ENCODE measurements at places on chromosomes 1 and 21.

DNA sequence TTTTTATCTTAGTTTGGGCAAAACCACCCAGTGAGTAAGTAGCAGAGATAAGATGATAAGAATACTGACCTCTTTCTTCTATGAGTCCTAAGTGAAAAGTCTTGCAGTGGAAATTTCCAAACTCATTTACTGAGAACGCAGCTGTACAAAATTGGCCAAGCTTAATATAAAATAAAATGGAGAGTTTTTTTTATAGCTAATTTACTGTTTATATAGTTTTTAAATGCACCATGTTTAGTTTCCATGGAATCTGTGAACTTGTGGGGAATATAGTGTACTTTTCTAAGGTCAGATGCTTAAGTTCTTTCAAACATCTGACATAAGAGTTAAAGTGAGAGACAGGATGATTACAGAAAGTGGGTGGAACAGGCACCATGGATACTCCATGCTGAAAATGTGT lies 833.5 kb downstream of the ADGRL2 start:
- DNase-seq, result no peak

GRCh38 chr1:206559672-206559995 lies 52.3 kb downstream of the RASSF5 start:
- DNase-seq, result no peak

DNA sequence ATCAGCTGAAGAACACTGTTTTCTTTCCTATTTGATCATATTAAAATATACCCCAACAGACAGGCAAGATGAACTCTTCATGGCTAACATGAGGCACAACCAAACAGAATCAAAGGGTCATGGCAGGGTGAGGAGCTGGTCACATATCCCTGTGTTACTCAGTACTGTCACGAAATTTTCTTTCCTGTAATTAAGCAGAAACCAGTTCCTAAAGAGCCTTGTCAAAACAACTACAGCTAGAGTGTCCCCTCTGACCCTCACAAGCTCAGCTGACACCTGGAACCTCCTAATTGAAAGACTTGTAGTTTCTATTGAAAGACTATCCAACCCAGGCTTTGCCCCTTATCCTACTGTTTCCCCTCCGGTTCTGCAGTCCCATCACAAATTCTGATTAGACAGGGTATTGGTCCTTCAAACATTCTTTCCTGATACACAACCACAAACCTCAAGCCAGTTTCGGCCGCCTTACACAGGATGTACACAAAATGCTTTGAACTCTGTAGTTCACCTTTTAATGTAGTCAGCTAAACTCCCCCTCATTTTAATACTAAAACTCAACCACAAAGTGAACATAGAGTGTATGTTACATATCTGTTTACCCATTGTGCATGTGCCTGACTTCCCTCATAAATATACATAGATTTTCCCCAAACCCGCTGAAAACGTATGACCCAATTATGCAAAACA lies 651.9 kb downstream of the MRPL39 start:
- no peak for DNase-seq

- DNase-seq, result no peak
These were observed 189.1 kb upstream of the POU3F1 start for GRCh38 chr1:38235705-38236104.

GRCh38 chr1:161261261-161262235 lies 3.0 kb downstream of the PCP4L1 start:
- DNase-seq, result no peak

GRCh38 chr1:219668446-219668845 lies 55.5 kb upstream of the ZC3H11B start:
- DNase-seq, result no peak

DNA sequence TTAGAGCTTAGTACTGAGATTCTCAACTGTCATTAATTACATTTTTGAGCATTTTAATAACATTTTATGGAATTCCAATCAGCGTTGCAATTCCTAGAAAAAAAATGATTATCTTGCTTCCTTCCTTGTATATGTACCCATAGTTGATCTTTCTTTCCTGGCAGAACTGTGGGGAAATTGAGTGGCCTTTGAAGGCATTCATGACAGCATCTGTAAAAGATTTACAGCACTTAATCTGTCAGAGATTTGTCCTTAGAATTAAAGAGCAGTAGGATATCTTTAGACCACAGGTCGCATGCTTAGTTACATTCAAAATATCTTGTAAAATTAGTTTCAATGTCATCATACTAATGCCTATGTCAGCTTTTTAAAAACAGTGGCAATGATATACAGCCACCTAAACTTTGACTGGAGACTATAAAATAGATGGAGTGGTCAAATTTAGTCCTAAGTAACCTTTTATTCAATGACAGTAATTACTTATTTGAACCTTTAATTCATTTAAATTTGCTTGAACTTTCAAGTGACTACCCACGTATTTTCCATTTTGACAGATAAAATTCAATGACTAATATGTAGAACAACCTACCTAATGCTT lies 692.0 kb downstream of the NCAM2 start:
- DNase-seq, result no peak

- no peak for DNase-seq
These were observed 115.6 kb downstream of the XCL2 start for GRCh38 chr1:168428063-168428731.

DNA sequence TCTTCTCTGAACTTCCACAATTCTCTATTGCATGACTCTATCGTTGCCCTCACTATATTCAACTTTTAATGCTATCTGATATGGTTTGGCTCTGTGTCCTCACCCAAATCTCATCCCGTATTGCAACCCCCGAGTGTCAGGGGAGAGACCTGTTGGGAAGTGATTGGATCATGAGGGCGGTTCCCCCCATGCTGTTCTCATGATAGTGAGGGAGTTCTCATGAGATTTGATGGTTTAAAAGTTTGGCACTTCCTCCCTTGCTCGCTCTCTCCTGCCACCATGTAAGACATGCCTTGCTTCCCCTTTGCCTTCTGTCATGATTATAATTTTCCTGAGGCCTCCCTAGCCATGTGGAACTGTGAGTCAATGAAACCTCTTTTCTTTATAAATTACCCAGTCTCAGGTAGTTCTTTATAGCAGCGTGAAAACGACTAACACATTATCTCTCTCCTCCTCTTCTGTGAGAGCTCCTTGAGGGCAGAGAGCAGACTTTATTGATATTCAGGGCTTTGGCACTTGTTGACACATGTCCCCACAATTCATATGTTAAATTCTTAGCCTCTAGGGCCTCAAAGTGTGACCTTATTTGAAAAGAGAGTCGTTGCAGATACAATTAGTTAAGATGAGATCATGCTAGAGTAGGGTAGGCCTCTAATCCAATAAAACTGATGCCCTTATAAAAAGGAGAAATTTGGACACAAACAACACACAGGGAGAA lies 52.1 kb downstream of the ADCY10 start:
- DNase-seq, result no peak

GRCh38 chr1:23634518-23634839 lies 57.1 kb upstream of the RPL11 start:
- DNase-seq, result no peak
